Stimulated activated CD8-positive, alpha-beta memory T cell treated with anti-CD3 and anti-CD28 coated beads, Interleukin-2, amount 100 ng/mL, for 1 hour (primary cell): ENCODE measurements at places on chromosomes 2 and 18.

- DNase-seq = no peak
Observed at GRCh38 chr2:239132156-239132709, 268.6 kb downstream of the HDAC4 start.

DNA sequence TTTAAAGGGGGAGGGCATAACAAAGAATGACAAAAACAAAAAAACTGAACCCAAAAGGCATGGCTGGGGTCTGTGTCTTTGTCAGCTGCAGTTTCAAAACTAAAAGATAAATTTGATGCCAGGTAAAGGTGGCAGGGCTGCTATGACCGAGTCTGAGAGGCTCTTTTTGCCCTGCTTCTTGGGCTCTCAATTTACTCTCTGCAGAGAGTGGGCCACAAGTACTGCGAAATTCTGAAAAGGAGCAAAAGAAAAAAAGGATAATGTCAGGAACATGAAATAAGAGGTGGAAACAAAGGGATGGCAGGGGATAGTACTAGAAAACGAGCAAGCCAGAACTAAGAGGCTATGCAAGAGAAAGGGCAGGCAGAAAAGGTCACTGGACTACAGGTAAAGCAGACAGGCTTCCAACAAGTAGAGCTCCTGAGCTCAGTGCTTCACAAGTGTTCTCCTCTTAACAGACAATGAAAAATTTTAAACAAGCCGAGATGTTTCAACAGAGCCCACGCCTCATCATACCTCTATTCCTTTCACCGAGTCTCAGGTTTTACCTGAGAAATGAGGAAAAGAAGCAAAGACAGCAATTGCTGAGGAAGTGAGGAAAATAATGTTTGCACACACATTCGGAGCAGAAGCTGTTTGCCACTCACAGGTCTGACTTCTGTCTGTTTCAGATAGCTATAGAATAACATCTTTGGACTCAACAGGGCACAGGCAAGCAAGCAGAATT lies 7.3 kb downstream of the IRS1 start:
- no peak for DNase-seq

DNA sequence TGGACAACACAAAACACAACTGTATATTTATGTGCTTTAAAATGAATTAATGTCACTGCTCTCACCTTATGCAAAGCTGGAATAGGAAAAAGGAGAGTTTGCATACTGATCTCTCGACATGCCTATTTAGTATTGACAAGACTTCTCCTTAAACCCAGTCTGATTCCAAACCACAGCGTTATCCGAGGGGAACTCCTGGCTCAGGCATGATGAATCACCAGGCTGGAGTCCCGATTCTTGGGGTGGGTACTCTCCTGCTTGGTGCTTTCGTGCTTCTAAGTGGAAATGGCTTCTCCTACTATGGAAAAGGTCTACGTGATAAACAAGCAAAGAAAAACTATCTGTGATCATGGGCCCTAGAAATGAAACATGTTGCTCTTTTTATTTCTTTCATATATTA lies 88.9 kb upstream of the SLC35G4 start:
- DNase-seq = no peak

- no peak for DNase-seq
Observed at GRCh38 chr18:10293966-10294365, 160.5 kb upstream of the APCDD1 start.

- DNase-seq = no peak
Observed at GRCh38 chr18:48553236-48553635, 14.4 kb downstream of the CTIF start.

- DNase-seq = no peak
Observed at GRCh38 chr2:217270485-217271121, 410.7 kb upstream of the TNP1 start.

- no peak for DNase-seq
Observed at GRCh38 chr18:3603421-3604234, 153.7 kb downstream of the TGIF1 start.

- no peak for DNase-seq
Observed at GRCh38 chr2:33115196-33115595, 168.4 kb downstream of the LTBP1 start.

GRCh38 chr2:27723372-27724144 lies 48.0 kb upstream of the MRPL33 start:
- DNase-seq = no peak

DNA sequence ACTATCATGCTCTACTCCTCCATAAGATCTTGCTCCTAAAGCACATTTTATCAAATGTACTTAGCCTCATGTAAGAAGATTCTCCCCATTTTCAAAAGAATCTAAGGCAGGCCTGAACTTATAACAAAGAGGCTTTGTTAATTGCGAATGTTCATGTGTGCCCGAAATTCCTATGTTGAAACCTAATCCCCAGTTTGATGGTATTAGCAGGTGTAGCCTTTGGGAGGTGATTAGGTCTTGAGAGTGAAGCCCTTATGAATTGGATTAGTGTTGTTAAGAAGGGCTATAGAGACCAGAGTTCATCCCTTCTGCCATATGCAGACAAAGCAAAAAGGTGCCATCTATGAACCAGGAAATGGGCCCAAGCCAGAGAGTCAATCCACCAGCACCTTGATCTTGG lies 234.5 kb downstream of the PAX3 start:
- no peak for DNase-seq

DNA sequence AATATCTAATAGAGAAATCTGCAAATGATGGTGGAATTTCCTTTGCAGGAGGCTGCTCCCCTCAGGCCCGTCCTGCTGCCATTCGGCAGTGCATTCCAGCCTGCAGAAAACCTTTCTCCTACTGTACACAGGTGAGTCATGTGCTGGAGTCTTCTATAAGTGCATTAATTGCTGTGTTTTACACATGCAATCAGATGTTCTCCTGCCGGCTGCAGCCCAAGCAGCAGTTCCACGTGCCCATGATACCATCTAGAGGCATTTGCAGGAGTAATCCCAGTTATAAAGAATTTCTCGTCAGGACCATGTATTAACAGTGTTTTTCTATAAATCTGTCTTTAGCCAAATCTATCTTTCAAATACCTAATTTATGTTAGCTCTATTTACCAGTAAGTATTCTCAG lies 304.7 kb upstream of the HNMT start:
- no peak for DNase-seq
